ENCODE measurements at places on chromosomes 1 and 21.

DNA sequence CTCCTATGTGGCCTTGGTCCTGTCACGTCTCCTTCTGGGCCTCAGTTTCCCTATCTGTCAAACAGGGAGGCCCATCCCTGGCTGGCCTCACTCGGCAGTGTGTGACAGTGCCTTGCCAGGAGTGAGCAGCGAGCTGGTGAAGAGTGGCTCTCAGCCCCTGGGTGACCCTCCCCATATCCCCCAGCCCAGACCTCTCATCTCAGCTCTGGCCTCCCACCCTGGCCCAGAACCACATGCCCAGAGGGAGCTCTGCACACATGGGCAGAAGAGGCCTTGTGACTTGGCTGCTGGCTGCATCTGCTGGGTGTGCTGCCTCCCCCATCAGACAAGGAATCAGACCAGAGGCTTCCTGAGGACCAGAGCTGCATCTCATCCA is 19.5 kb upstream of the PADI1 start:
- no peak for DNase-seq

DNA sequence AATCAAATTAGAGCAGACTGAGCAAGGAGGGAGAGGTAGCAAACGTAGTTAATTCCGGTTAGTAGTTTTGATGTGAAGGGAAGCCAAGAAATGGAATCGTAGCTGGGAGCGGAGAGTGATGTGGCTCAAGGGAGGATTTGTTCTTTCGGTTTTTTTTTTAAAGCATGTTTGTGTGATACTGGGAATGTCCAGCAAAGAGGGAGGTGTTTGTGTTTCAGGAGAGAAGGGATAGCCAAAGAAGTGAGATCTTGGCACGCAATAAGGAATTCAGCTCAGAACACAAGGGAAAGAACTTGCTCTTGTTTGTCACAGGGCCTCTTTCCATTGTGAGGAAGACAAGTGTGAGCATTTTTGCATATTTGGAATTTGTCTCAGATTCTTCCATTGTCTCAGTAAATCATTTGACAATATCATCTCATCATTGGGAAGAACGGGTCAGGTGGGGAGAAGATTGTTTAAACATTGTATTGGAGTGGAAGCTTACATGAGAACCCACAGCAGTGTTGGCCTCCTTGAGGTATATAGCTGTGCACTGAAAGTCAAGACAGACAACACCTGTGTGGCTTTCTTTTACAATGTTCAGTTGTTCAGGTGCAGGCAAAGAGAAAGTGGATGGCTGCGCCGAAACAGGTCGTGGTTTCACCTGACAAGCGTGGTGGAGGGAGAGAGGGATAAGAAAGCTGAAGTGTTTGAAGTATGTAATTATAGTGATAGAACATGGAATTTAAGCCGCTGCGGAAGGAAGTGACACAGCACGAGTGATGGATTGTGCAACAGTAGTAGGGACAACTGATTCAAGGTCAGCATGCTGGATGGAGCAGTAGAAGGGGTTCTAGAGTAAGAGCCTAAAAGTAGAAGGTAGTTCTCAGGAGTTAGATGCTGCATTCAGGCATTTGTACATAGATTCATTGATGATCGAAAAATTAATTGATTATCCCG is 25.4 kb downstream of the FMN2 start:
- DNase-seq: no peak

GRCh38 chr1:111476761-111477309 is 3.1 kb downstream of the C1orf162 start:
- no peak for DNase-seq

- DNase-seq: no peak
These were observed 54.9 kb upstream of the BACE2 start for GRCh38 chr21:41112740-41113692.

DNA sequence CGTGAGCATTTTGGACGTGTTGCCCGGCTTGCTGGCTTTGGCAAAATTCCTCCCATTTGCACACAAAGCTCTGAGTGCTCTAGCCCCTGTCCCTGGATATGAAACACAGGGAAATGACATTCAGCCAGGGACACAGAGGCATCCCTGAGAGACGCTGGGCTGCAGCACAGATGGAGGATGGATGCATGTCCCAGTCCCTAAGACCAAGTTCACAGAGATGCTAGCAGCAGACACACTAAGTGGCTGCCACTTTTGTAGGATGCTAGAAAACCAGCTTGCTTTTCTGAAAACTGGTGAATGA is 12.5 kb downstream of the ACTRT2 start:
- DNase-seq: no peak

DNA sequence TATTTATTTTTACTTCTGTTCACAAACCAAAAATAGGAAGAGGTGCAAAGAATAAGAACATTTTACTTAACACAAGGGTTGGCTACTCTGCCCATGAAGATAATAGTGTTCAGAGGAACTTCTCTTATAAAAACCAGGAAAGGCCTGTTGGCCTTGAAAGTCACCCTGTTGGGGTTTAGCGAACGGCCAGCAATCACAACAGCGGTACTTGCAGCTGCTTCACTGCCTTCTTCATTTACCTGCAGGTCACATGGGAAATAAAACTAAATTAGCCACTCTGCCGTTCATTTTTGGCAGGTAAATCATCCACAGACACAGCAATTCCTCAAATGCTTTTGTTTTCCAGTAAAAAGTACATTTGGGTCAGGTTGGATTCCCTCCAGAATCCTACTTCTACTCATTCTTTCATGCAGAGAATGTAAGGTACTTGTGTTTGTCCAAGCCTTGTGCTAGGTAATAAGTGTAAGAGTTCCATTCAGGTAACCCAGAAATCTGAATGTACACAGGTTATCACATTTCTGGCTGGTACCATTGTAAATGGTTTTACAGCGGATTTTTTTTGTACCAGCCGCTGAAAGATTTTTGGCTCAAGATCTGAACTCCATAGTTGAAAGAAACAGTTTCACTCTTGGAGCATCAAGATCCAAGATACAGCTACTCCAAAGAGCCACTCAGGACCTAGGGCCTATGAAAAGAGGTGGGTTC is 13.1 kb downstream of the SERPINC1 start:
- DNase-seq: no peak

DNA sequence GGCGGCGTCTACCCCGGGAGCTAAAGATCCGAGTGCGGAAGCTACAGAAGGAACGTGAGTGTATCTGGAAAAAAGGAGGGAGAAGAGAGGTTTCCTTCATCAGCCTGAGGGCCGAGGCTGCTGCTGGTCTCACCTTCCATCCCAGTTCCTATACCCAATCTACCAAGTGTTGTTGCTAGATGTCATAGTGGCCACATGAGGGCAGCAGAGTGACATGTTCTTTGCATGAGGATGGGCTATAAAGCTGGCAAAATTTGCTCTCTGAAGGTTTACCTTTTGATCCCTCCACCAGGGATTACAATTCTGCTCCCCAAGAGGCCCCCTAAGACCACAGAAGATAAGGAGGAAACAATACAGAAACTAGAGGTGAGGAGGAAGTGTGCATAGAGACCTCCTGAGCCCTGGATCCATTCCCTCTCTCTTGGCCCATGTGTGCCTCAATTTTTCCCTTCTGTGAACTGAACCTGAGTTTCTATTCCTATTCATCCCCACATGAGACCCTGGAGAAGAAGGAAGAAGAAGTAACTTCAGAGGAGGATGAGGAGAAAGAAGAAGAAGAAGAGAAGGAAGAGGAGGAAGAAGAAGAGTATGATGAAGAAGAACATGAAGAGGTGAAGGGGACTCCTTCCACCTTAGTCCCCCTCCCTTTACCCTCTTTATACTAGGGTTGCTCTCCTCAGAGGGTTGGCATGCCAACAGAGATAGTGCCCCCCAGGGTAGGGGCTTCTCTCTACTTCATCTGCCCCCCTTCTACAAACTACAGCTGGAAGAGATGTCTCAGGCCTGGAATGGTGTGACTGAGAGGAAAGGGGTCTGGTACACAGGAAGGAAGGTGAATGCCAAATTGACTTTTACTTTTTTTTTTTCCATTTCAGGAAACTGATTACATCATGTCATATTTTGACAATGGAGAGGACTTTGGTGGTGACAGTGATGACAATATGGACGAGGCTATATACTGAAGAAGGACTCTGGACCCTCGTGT is 13.3 kb downstream of the POLR3GL start:
- no peak for DNase-seq

DNA sequence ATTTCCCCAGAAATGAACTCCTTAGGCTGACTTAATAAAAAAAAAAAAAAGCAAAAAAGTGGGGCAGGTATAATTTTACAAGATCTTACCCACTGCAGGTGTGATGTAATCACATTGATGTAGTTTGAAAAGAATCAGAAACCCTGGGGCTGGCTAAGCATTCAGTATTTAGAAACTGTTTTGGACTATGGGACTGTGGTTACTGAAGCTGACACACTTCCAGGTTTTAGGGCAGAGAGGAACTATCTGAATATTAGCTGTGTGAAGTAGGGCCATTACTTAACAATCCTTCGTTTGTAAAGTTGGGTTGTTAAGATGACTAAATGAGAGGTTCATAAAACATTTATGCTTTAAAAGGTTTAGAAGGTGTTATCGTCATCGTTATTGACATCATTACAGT is 165.3 kb downstream of the FASLG start:
- DNase-seq: no peak

DNA sequence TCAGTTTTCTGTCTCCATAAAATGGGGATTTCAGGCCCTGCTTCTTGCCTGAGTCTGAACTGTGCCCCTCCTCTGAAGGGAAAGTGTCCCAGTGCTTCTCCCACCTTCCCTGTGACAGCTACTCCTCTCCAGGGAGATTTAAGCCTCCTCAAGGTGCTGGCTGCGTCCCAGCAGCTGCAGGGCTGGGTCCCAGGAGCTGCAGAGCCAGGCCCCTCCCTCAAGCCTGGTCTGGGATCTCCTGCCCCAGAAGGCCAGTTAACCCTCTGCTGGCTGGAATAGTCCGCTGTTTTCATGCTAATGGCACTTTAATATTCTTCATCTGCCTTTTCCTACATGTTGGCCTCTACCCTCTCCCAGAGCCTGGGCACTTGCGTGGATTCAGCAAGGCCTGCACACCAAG is 99.0 kb downstream of the PLXNA2 start:
- no peak for DNase-seq

DNA sequence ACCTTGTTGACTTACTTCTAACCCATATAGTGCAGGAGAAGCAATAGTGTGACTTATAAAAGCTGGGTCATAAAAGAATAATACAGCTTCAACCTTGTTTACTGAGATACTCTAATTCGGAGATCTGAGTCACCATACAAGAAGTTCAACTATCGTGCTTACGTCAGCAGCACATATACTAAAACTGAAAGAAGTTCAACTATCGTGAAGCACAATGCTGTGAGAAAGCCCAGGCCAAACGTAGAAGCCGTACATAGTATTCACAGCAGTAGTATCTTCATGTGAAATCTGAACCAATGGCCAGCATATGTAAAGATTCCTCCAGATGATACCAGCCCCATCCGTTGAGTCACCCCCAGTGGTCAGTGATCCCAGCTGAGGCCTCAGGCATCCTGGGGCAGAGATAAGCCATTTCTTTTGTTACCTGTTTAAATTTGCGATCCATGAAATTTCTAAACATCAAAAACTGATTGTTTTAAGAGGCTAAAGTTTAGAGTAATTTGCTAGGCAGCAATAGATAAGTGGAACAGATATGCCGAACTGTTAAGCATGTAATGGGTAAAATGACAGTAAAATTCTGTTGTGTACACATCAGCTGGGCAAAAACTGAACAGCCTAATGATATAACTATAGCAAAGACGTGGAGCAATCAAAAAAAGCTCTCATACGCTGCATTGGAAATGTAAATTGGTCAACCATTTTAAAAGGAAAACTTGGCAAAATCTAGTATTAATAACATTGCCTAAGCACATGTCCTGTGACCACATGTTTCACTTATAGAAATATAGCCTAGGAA is 53.9 kb upstream of the SAMD13 start:
- no peak for DNase-seq

- no peak for DNase-seq
These were observed 246.7 kb upstream of the NRIP1 start for GRCh38 chr21:15311510-15311909.

- DNase-seq: no peak
These were observed 128.0 kb downstream of the TGFBR3 start for GRCh38 chr1:91757763-91758460.

GRCh38 chr21:35342440-35342839 is 293.3 kb upstream of the RUNX1 start:
- DNase-seq: no peak

GRCh38 chr1:119080586-119080985 is 59.9 kb downstream of the WARS2 start:
- peak; percentile 65 for DNase-seq

- DNase-seq: no peak
These were observed 41.0 kb downstream of the IL12RB2 start for GRCh38 chr1:67348586-67349252.

DNA sequence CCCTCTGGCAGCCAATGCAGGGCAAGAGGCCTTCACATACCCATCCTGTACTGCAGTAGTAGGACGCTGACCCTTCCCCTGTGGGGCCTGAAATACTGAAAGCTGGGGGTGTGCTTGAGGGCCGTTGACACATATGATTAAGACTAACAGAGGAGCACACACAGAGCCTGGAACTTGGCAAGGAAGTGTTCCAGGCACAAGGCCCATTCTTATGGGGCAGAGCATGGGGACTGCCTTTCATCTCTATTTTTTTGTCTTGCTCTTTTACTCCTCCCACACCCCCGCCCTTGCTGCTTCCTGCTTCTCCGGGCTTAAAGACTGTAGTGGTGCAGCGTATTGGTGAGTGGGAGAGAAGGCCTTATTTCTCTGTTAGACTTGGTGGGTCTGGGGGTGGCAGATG is 137.4 kb downstream of the BACH1 start:
- no peak for DNase-seq
